Activated naive CD4-positive, alpha-beta T cell treated with Interleukin-2 at 50 U/mL for 16 hours (primary cell): ENCODE measurements at places on chromosomes 4 and X.
A peak's percentile ranks its signal among the peaks of the same experiment; 100 is the strongest.

GRCh38 chr4:46550471-46550870, 160.5 kb upstream of the GABRA2 start:
- DNase-seq: no peak

GRCh38 chr4:149997881-149998421, 80.3 kb upstream of the DCLK2 start:
- no peak for DNase-seq

DNA sequence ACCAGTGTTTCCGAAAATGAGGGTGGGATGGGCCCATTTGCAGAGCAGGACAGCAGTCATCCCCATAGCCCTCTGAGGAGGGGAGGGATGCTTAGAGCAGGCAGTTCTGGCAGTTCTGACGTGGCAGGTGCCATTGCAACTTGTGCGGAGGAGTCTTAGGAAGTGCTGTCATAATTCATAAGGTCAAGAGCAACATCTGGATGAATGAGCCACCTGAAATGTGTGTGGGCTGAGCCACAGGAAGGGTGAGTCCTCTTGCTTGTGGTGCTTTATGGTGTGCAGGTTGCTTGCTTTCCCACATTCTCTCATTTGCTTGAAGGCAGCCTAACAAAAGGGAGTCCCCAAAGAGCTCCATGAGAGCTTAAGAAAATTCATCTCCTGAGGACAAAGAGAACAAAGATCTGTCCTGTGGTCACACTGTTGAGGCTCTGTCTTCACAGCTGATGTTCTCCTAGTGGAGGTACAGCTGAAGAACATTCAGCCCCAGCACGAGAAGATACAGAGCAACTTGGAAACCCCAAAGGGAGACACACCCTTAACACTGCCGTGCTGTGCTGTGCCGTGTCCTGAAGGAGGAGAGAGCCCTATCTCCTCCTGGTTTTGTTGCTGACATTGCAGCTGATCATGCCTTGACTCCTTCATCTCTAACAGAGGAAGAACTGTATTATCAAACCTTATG, 60.3 kb downstream of the DLG3 start:
- peak; percentile 37 for DNase-seq

GRCh38 chrX:39950018-39950688, 147.6 kb downstream of the BCOR start:
- DNase-seq: no peak

- no peak for DNase-seq
Measured at GRCh38 chr4:87196927-87197326, 23.5 kb downstream of the KLHL8 start.

DNA sequence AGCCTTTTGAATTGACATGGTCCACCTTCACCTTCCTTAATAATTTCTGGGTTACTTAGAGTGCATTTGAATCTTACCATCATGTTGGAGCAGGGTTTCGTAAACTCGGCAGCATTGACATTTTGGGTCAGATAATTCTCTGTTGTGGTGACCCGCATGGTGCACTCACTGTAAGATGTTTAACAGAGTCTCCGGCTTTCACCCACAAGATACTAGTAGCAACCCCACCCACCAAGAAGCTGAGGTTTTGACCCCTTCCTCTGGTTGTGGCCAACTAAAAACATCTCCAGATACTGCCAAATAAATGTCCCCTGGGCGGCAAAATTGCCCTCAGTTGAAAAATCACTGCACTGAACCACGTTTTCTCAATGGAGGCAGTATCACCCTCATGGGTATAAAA, 62.7 kb downstream of the CHST7 start:
- no peak for DNase-seq

DNA sequence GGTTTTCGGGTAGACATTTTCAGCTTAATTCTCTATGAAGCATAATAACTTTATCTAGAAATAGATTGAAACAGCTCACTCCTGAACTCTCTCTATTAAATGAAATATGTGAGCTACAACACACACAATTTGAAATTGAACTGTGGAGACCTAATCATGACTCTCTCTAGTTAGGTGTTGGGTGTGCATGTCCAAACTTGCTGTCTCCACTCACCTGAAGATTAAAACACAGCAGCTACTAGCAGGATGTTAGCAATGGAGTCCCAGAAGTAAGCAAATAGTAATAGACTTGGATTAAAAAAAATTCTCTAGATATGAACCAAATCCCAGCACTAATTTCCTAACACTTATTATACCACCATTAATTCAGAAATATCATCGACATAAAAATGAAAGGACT, 173.1 kb downstream of the FSTL5 start:
- DNase-seq: no peak

GRCh38 chrX:39805022-39805421, 292.7 kb downstream of the BCOR start:
- DNase-seq: no peak

GRCh38 chrX:20743046-20743445, 476.3 kb upstream of the RPS6KA3 start:
- no peak for DNase-seq

GRCh38 chr4:52641854-52642563, 17.1 kb downstream of the USP46 start:
- no peak for DNase-seq

DNA sequence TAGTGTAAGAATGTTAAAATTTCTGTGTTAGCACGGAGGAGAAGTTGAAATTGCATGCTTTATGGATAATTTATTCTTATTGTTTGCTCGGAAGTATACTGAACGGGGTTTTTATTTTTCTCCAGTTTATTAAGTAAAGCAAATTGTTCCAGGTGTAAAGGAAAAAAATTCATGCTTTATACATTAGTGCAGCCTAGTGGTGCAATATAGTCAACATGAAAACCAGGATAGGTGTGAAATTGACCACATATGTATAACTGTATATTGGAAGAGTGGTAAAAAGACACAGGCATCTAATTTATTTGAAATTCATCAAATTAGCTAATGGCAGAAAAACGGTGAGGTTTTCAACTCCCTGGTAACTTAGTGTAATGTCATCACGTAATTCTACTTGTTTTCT, 959 bp downstream of the BRS3 start:
- no peak for DNase-seq

- no peak for DNase-seq
Measured at GRCh38 chr4:24279911-24280375, 304.4 kb downstream of the DHX15 start.

GRCh38 chr4:96844858-96845490, 1005.1 kb downstream of the PDHA2 start:
- DNase-seq: no peak

DNA sequence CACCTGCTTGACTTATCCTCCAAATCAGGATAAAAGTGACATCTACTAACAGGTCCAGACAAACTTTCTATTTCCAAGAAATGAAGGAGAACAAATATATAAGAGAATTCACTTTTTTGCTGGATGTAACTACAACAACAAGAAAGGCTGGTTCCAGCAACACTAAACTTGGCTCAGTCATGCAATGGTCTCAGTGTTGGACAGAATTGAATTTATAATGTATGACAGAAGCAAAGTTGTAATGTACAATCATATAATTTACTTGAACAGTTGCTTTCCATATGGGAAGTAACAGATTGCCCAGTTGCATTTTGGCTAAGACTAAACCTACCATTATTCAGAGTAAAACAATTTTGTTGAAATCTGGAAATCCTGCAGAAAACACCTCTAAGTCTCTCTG, 183.3 kb upstream of the INTU start:
- DNase-seq: no peak

DNA sequence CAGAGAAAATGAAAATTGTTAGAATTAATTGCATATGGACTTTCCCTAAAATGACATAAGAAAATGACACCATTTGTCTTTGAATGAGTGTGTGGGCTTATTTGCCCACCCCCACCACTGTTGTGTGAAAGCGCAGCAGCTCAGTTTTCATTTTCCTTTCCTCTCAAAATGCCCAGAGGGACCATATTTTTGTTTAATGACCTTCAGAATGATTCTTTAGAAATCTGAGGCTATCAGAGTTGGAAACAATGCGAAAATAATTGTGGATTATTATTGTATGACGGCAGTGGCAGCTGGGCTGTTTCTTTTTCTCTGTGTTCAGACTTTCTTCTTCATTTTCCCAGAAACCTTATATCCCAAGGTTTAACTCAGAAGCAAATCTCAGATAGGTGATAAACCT, 44.6 kb upstream of the TEX13A start:
- no peak for DNase-seq

DNA sequence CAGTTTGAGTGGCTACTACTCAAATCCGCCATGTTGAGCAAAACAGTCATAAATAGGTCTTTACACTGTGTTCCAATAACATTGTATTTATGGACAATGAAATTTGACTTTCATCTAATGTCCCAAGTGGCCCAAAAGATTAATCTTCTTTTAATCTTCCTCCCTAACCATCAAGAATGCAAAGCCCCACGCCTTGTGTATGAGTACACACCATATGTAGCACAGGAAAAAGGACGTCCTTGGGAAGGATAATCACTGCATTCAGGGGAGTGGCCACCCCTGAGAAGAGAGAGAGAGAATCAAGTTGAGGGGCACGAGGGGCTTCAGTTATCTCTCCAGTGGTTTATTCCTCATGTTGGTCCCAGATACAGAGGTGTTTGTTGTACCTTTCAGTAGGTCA, 33.1 kb downstream of the RBM47 start:
- no peak for DNase-seq

DNA sequence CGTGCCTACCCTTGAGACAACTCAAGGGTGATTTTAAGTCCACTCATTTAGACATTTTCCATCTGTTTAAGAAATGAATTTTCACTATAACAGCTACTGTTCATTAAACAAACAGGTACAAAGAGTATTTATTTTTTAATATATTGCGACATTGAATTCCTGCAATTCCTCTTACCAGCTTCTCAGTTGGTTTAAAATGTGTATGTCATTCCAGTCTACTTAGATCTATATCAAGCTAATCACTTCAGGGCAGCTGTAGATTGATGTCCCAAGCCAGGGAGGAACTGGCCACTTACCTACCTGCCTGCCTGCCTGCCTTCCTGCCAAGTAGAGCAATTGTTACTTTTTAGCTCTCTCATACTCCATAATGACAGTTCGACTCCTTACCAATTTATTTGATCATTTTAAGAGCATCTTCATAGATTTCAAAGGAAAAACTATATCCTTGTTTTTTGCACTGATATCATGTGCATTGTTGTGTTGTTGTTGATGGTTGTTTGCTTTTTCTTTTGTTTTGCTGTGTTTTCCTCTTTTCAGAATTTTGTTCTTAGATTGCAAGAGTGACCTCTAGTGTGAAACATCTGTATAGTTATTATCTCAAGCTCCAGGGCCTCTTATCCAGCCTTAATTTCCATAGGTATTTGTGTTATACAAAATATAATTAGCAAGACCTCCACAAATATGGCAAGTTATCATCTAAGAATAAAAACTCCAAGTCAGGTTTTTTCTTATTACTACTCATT, 120.9 kb upstream of the NRK start:
- no peak for DNase-seq

GRCh38 chr4:99437723-99438404, 2.7 kb upstream of the ADH7 start:
- no peak for DNase-seq

DNA sequence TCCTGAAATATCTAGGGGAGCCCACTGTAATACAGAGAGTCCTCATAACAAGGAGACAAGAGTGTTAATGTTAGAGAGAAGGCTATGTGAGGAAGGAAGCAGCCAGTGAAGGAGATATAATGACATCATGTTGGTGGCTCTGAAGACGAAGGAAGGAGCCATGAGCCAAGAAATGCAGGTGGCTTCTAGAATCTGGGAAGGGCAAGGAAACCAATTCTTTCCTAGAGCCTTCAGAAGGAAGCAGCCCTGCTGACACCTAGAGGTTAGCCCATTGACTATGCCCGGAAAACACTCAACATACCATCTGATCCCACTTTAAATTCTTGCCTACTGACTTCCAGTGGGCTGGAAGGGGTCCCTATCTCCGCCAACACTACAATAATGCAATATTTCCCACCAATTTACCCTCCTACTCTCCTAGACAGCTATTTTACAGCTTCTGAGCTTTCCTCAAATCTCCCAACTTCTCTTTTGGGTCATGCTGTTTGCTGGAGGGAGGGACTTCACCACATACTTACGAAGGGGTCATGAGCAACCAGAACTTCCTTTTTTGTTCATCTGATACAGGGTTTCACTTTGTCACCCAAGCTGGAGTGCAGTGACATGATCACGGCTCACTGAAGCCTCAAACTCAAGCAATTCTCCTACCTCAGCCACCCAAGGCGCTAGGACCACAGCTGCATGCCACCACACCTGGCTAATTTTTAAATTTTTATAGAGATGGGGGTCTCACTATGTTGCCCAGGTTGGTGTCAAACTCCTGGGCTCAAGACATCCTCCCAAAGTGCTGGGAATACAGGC, 25.2 kb upstream of the G3BP2 start:
- no peak for DNase-seq

- no peak for DNase-seq
Measured at GRCh38 chr4:177313263-177313662, 3.6 kb downstream of the NEIL3 start.

DNA sequence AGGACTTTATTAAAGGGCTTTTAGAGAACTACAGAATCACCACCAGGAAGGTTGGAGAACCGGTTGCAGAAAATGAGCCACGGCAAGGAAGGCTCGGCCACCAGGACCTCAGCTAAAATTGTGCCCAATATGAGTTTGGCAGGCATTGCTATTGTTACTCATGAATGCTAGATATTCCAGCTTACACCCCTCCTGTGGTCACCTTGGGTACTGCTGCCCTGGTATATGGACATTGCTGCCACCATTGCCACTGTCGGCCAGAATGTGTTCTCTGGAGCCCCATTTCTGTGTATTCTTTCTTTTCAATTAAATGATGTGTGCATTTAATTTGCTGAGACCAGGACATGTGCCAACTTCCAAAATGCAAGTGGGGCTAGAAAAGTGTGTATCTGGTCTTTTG, 626.7 kb upstream of the BOD1L1 start:
- no peak for DNase-seq

GRCh38 chrX:1481636-1482529, 29.2 kb upstream of the ASMTL start:
- peak; percentile 79 for DNase-seq

DNA sequence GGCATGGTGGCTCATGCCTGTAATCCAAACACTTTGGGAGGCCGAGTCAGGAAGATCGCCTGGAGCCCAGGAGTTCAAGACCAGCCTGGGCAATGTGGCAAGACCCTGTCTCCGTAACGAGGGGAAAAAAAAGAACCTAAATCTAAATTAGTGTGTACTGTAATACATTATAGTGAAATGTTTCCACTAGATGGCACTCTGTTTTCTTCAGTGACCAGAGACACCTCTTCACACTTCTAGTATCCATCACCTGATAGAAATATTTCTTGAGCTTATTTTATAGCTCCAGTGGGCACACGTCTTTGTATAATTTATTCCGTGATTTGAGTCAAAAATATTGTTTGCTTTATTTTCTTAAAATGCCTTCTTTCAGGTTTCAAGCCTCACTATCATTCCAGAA, 600.9 kb upstream of the DIPK2B start:
- DNase-seq: no peak

DNA sequence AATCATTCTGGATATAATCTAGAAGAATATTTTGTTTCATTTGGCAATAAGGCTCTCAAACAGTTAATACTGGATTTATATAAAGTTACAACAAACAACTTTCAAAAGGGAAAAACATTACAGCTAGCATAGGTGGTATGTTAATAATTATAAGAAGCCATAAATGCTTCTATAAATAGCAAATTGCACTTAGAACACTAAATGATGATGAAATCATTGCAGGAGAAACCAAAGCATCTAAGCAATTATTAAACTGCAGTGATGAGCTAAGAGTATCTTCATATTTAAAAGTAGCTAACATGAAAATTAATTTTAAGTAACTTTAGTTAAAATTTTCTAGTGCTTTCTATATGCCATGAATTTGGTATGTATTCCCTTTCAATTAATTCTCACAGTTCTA, 189.5 kb downstream of the CENPC start:
- DNase-seq: no peak

GRCh38 chrX:119880076-119880475, 8.4 kb downstream of the NDUFA1 start:
- no peak for DNase-seq

GRCh38 chr4:173367285-173367684, 3.5 kb upstream of the SAP30 start:
- no peak for DNase-seq
